ENCODE measurements at places on chromosomes 2 and 18.

DNA sequence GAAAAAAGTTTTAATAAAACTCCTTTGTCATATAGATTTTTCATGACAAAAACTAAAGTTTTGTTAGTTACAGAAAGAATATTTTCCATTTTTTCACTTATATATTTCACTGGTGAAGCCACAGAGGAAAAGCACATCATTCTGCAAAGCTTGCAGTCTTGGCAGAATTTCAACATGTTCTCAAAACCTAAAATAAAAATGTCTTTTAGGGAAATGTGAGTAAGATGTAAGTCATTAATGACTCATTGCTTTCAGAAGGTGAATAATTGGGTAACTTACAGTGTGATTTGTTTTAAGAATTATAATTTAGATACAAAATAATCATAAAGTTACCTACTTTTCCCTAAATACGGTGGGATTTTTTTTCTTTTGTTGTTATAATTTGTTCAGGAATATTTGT, 43.4 kb upstream of the TNFRSF11A start:
- no peak for DNase-seq

- DNase-seq: no peak
Measured at GRCh38 chr18:62693659-62694058, 21.7 kb upstream of the PHLPP1 start.

- DNase-seq: no peak
Measured at GRCh38 chr18:37430357-37431076, 135.1 kb downstream of the CELF4 start.

DNA sequence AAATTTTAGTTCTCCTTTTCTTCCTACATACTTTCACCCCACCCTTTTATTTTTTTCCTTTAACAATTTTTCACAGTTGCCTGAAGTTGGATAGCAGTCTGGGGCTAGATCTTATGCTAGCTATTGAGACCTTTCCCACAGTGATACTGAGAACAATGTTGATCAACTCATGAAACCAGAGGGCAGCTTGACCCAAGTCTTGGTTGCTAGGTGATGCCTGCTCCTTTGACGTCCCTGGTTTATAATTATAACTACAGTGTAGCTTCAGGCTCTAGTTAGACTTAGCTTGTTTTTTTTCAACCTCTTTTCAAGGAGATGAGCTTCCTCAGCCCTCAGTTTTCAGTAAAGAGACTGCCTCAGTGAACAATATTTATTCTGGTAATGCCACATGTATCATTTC, 648.5 kb downstream of the IRS1 start:
- no peak for DNase-seq

- no peak for DNase-seq
Measured at GRCh38 chr2:74602586-74603281, 45.4 kb downstream of the M1AP start.

DNA sequence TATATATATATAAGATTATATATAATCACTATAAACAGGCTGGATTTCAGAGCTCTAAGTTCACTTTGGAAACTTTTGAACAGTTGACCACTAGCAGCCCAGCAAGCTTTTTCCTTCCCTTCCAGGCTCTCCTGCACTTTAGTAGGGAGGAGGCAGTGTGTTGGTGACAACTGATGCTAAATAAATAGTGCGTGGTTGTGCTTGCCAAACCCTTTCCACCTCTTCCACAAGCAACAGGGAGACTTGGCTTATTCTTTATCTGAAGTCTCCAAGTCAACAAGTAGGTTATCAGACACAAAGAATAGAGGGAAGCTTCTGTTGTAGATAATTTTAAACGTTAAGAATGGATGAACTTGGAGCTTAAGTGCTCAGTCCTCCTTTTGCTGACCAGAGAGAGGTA, 408.2 kb upstream of the HNRNPA3 start:
- no peak for DNase-seq

- no peak for DNase-seq
Measured at GRCh38 chr2:2798337-2798736, 467.3 kb upstream of the MYT1L start.

DNA sequence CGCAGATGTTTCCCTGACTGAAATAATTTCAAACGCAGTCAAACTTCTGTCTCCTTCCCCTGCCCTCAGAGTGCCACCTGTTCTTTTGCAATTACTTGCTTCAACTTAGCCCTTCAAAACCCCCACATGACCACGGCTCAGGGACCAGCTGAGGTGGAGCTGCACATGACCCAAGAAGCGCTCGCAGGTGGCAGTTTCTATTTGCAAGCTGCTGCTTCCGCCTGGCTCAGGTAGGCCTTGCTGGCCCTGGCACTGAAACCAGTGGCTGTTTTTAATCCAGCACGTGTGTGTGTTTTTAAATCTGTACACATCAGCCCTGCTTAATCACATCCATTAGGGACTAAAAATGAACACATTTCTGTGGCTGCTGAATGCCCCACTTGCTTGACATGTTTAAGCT, 95.3 kb downstream of the CCDC93 start:
- DNase-seq: no peak

- DNase-seq: no peak
Measured at GRCh38 chr2:47092465-47092864, 62.6 kb downstream of the STPG4 start.

- DNase-seq: no peak
Measured at GRCh38 chr2:85799215-85799956, 45.6 kb downstream of the ATOH8 start.

DNA sequence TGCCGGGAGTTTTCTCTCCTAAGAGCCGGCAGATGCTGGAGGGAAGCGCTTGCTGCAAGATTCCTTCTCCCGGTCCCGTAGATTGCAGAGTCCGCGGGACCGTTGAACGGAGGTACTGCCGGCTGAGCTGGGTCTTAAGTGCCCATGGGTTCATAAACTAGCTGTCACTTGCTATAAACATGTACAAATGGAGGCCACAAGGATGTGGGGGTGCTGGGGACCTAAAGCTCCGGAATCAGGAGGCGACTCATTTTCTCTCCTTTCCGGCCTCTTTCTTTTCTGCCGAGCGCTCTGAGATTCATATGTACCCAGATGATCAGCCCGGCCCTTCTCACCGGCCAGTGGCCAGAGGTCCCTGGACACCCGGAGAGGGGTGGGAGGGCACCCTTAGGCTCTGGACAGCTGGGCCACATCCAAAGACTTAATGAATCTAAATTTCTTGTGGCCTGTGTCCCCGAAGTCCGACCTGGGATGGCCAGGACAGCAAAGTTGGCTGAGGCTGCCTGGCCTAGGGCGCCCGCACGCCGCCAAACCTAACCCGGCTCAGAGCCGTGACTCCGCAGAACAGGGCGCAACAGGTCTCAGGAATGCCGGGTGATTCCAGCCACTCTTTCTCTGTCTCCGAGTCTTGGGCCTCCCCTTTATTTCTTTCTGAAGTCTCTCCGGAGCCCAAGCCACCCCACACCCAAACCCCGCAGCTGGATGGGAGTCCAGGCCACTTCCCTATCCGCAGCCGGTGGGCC, 2.4 kb upstream of the PAX3 start:
- no peak for DNase-seq

- DNase-seq: no peak
Measured at GRCh38 chr2:230865307-230865765, 594 bp downstream of the ITM2C start.

DNA sequence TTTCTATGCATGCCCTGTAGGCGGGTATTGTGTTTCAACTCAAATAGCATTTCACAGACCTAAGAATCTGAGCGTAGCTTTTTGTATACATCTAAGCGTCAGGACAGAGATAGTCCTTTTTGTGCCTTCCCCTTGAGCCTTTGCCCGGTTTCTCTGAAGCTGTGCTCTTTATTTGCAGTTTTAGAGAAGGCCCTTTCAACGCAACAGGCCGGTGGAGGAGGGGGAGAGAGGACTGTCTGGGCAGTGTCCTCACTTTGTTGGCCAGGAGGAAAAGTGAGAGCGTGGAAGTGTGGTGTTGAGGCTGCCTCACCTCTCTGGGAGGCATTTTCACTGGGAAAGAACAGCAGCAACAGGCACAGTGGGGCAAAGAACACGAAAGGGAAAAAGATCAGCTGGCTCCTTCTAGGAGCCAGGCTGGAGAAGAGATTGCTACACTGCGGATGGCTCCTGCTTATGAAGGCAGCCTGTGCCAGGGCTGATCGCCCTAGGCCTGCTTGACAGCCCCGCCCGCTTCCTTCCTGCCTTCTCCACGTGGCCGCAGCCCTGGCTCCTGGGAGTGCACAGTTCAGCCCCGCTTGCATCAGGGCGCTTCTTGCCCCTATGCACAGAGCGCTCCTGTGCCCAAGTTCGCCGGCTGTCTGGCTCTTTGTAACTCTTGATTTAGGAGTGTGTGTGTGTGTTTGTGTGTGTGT, 195.6 kb upstream of the POU3F3 start:
- no peak for DNase-seq

DNA sequence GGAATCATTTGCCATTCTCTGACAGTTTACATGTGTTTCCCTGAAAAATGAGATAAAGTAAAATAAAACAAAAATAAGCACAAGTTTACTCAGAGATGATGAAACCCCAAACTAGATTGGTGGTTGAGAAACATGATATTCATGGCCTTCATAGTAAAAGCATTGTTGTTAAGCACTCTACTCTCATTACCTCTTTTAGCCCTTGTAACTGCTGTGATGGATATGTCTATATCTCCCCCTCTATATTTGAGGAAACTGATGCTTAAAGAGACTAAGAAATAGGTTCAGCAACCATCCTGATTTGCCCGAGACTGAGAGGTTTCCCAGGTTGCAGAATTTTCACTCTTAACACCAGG, 33.9 kb upstream of the GALNT3 start:
- no peak for DNase-seq

DNA sequence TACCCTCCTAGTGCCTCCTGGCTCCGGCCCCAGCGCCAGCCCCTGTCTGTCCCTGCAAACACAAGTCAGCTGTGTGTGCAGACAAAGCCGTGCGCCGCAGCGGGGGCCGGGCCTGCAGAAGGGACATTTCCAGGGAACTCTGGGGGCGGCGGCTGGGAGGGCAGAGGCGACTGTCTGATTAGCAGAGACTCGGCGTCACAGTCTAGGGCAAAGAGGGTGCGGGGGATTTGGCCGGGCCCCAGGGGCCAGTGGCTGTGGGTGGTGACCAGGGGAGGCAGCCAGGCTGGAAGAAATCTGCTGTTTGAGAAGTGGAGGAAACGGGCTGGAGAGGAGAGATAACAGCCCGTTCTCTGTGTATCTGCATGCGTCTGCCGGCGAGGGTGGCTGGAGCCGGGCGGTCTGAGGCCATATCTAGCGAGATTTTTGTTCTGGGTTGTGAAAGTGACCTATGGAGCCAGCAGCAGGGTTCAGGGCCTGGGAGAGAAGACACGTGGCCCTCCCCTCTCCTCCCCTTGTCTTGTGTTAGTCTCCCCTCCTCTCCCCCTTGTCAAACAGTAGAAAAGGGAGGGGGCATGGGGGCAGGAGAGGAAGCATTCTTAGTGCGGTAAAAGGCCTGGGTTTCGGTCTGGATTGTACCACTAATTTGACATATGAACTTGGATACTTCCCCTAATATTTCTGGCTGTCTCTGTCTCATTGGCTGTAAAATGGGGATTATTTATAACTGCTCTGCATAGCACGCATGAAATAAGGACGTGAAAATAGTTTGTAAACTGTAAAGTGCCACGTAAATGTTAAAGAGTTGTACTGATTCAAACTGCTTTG, 169.4 kb downstream of the SMAD7 start:
- no peak for DNase-seq

- no peak for DNase-seq
Measured at GRCh38 chr2:145593280-145593679, 1073.4 kb upstream of the ZEB2 start.

GRCh38 chr18:62730941-62731340, 15.6 kb downstream of the PHLPP1 start:
- DNase-seq: no peak

DNA sequence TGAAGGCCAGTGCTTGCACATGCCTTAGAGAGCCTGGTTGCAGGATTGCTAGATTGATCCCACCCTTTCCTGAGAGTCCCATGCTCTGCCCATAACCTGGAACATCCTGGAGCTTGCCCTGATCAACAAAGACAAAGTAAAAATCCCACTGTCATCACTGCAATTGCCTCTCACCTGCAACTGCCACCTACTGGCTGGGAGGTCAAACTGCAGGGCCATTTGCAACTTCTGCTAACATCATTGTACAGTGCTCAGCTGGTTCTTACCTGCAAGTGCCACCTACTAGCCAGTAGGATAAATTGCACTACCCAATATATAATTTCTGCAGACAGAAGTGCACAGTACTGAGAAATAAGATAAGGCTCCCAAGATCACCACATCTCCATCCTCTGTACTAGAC, 947.5 kb downstream of the CPS1 start:
- DNase-seq: no peak

DNA sequence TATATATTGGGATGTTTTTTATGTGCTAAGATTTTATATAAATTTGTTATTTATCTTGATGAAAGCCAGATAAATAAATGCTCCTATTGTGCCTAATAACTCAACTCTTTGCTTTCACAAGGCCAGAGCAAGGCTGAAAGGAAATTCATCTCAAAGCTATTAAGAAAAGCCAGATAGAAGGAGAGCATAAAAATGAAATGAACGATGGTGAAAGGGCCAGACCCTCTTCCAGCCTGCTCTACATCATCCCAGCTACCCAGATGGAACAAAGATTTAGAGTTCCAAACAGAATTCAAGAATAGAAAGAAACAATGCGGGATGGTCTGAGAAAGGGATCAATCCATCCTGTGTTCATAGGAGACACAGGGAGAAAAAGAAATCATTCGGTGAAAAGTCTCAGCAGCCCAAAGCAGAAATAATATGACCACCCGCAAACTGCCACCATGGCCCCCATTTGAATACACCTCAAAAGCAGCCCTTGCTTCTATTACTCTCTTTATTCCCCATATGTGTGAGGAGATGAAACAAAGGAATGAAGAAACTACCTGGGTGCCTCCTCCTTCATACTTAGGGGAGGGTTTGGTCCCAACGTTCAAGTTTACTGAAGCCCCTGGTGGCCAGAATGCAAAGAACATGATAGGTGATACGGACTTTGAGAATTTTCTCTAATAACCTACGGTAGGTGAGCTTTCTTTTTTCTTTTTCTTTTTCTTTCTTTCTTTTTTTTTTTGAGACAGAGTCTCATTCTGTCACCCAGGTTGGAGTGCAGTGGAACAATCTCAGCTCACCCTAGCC, 110.1 kb upstream of the FBXO11 start:
- DNase-seq: no peak

- no peak for DNase-seq
Measured at GRCh38 chr2:14603676-14604075, 28.8 kb upstream of the LRATD1 start.

Measured in effector memory CD4-positive, alpha-beta T cell (primary cell).